ENCODE measurements at places on chromosomes 1 and 21.
A peak's percentile ranks its signal among the peaks of the same experiment; 100 is the strongest.

- no peak for DNase-seq
Observed at GRCh38 chr21:42455196-42455595, 40.8 kb downstream of the RSPH1 start.

- no peak for DNase-seq
Observed at GRCh38 chr1:176157995-176158394, 49.1 kb downstream of the COP1 start.

DNA sequence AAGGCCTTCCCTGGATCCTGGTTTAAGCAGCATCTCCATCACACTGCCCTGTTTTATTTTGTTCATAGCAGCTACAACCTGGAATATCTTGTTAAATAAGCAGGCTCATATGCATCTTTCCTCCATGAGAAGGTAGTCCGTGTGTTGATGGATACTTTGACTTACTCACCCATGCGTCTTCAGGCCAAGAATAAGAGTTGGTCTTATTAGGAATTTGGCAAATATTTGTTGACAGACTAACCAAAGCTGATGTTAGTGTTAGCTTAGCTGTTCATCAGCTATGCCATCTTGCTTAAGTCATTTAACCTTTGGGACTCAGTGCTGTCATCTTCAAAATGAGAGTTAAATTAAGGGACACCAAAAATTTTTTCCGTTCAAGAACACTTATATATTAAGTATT, 59.2 kb downstream of the SASS6 start:
- no peak for DNase-seq

- DNase-seq: peak; percentile 93
Observed at GRCh38 chr1:42335050-42335808, at the start of gene FOXJ3. Gene FOXJ3, minus strand, starts transcription at chr1:42335235. Its CDS starts 24,142 bp downstream, at chr1:42311093.

GRCh38 chr1:207398986-207399385, 55.1 kb upstream of the CR2 start:
- no peak for DNase-seq

- no peak for DNase-seq
Observed at GRCh38 chr1:41580520-41581172, 96.2 kb upstream of the EDN2 start.

GRCh38 chr1:167905182-167905581, 8.8 kb downstream of the ADCY10 start:
- no peak for DNase-seq

GRCh38 chr1:116411784-116412479, 38.9 kb downstream of the ATP1A1 start:
- no peak for DNase-seq

DNA sequence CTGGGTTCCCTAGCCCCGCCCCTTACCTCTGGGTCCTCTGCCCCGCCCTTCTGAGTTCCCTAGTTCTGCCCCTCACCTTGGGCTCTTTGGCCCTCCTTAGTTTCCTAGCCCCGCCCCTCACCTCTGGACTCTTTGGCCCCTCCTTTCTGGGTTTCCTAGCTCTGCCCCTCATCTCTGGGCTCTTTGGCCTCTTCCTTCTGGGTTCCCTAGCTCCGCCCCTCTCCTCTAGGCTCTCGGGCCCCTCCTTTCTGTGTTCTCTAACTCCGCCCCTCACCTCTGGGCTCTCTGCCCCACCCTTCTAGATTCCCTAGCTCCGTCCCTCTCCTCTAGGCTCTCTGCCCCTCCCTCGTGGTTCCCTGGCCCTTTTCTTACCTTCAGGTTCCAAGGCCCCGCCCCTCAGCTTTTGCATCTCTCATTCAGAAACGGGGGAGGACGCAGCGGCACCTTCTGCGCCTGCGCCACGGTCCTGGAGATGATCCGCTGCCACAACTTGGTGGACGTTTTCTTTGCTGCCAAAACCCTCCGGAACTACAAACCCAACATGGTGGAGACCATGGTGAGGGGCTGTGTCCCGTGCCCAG, 88.5 kb downstream of the PTPRU start:
- DNase-seq: no peak

- DNase-seq: peak; percentile 42
Observed at GRCh38 chr1:21335750-21336224, 45.5 kb upstream of the ECE1 start.

DNA sequence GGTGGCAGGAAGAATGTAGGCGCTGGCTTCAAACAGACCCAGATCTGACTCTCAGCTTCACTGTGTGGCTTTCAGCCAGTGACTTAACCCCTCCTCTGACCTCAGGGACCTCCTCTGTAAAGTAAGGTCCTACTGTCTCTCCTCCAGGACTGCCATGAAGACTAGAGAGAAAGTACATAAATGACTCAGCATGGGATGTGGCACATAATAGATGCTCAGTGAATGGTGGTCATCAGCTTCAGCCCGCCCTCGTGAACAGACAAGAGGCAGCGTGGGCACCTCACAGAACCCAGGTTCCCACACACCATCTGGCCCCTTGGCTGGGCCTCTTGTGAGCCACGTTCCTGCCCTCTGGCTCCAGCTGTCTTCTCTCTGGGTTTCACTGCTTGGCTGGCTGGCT, 126.0 kb downstream of the SYF2 start:
- DNase-seq: no peak

DNA sequence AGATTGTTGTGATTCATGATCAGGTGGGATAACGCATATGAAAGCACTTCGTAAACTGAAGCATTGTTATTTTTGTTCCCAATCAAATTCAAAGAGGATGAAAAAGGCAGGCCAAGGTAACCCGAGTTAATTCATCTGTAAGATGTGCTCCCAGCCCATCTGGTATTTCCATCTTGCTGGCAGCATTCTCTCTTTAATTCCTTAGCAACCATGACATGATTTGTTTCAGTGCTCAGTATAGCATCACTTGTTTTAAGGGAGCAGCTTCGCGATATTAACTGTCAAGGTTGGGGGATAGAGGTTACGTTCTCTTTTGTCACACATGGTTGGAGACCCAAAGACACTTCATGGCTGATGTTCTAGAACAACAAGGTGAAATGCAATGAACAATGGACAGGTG, 6.4 kb downstream of the TSPAN2 start:
- DNase-seq: no peak

DNA sequence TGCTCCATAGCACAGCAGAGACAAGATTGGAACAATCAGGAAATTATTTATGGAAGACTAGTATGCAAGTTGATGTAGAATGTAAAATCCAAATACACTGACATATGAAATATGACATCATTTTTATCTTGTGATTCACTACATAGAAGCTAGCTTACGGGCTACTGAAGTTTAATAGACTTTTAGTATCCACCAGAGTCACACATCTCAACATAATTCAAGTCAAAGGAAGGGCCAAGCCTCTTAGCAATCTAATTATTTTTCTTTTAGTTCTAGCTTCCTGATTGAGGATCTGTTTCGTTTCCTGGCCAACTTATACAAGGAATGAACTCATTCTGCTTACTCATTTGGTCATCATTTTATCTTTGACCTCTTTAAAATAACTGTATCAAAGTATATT, 234.4 kb upstream of the CHRM3 start:
- no peak for DNase-seq

GRCh38 chr1:44621841-44622286, 52.4 kb downstream of the TMEM53 start:
- DNase-seq: no peak

GRCh38 chr1:222464841-222465210, 83.1 kb downstream of the HHIPL2 start:
- peak; percentile 64 for DNase-seq

DNA sequence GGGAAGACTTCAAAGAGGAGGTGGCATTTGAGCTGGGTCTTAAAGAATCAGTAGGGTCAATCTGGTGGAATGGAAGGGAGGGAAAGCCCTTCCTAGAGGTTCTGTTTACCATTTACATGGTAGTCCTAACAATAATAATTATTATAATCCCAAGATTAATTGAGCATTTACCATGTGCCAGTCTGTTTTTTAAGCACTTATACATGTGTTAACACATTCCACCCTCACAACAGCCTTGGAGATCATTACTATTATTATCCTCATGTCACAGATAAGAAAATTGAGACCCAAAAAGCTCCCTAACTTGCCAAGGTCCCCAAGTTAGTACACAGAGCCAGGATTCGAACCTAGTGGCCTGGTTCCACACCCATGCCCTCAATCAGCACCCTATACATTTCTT, 10.8 kb downstream of the GLIS1 start:
- no peak for DNase-seq

GRCh38 chr21:35254006-35254764, 205.1 kb upstream of the RUNX1 start:
- no peak for DNase-seq

- no peak for DNase-seq
Observed at GRCh38 chr21:38911484-38912101, 105.9 kb downstream of the ETS2 start.

GRCh38 chr1:22914633-22915217, 57.9 kb downstream of the LACTBL1 start:
- no peak for DNase-seq

DNA sequence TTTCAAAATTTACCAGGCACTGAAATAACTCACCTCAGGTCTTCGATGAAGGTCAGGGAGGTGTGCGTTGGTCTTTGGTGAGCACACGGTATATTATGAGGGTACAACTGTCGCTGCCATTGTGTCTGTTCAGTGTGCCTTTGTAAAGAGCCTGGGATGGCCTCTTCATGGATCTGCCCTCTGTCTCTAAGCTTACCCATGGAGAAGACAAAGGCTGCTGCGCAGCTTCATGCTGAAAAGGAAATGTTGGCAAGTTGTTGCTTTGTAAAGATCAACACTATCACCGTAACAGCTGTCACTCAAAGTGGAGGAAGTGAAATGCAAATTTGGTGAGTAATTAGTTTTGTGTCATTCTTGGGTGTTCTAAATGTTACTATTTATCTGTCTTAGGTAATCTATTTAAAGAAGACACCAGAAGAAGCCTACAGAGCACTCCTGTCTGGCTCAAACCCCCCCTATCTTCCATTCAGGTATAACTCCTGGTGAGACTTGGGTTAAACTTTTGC, 71.6 kb downstream of the CDC14A start:
- DNase-seq: no peak

DNA sequence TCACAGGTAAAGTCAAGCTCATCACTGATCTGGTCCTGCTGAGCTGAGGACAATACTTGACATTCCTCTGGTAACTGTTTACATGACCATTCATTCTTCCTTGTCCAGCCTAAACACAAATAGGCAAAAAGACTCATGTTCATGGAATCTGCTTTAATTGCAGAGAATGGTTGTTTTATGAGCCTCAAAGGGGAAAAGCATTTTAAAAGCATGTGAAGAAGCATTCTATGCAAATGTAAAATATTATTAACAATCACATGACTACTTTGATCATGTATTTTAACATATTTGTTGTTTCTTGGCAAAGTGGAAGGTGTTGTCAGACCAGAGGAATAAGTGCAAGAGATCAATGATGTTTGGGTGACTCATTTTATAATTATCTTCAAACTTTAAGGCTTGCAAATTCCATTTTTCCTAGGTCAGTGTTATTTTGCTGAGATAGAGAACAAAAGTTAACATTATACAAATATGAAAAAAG, 133.7 kb downstream of the RUNX1 start:
- DNase-seq: no peak

GRCh38 chr21:45040157-45040711, 34.1 kb upstream of the ADARB1 start:
- no peak for DNase-seq

DNA sequence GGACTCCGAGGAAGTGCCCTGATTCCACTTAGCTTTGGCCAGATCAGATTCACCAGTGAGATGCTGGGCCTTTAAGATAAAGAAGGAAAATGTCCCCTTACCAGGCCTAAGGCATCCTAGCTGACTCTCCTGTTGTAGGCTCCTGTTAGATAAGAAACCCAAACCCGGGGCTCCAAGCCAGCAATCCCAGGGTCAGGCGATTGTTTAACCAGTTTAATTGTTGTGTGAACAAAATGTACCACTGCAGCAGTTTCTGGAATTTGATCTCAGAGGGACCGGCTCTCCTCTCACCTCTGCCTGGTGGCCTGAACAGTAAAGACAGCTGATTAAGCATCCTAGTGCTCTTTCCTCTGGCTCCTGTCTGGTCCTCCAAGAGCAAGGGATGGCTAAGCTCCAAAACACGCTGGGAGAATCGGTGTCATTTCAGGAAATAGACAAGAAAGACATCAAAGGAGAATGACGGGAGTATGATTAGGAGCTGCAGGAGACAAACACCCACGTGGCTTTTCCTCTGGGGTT, 9.3 kb upstream of the KLHDC8A start:
- no peak for DNase-seq

DNA sequence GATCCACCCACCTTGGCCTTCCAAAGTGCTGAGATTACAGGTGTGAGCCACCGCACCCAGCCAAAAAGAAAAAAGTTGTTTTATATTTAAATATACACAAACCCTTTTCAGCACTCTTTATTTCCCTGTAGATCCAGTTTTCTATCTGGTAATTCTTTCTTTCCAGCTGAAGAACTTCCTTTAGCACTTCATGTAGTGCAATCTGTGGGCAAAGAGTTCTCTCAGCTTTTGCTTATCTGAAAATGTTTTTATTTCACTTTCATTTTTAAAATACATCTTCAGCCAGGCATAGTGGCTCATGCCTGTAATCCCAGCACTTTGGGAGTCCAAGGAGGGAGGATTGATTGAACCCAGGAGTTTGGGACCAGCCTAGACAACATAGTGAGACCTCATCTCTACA, 28.5 kb upstream of the HYI start:
- no peak for DNase-seq

DNA sequence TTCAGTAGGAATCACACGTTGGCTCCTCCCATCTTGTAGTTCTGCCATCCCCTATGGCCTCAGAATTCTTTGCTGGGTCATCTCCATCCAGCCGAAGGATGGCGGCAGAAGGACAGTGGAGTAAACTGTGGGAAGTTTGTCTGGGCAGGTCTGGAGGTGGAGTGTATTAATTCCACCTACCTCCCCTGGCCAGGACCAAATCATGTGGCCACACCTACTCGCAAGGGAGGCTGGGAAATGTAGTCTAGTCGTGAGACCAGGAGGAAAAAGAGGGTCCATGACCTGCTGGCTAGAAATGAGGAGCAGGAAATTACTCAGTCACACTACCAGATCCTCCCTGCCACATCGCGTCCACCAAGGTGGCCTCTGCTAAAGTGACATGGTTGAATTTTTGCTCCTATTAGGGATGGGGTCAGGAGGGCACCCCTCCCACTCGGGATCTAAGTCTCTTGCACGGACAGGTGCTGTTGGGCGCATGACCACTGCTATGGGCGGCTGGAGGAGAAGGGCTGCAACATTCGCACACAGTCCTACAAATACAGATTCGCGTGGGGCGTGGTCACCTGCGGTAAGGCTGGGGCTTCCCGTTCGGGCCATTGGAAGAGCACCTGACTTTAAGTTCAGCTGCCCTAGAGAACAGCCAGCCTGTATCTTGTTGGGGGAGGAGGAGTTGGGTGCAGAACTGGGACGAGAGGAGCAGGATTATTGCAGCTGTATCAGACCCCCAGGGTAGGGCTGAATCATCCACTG, 19.5 kb downstream of the PLA2G5 start:
- no peak for DNase-seq

- DNase-seq: no peak
Observed at GRCh38 chr1:226220473-226221189, 2.8 kb upstream of the MIXL1 start.
